Peyer's patch (tissue), 4 donors: ENCODE measurements at places on chromosomes 7 and 10.

- H3K27ac ChIP-seq = no peak overlapping the region
- no peaks in the 10 kb centered on the region for H3K4me1 ChIP-seq
- H3K27me3 ChIP-seq = no peaks in the 10 kb centered on the region
Observed at GRCh38 chr10:96053985-96054384, 10.6 kb downstream of the CCNJ start.

- H3K4me1 ChIP-seq = peaks cover 13% of the 10 kb centered on the region
- no peaks in the 10 kb centered on the region for H3K27me3 ChIP-seq
- H3K4me3 ChIP-seq = peak overlapping the region; percentile 20
- peak overlapping the region; percentile 72 for H3K27ac ChIP-seq
Observed at GRCh38 chr10:11178606-11179515, 161.2 kb downstream of the CELF2 start.

DNA sequence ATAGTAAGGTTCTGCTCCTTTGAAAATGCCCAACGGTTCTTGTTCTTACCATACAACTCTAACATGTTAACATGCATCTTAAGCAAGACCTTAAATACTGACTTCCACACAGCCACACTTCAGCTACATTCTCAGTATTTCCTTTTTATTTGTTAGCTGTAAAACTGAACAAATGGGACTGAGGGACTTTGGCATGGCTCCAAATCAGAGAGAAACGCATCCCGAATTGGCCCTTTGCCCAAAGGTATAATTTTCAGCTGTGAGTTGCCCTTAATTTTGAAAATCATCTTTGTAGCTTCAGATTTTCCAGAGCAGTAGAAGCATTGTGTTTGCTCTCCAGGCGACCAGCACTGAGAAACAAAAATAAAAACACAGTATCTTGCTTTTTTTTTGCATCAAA is 56.4 kb downstream of the NEUROD6 start:
- H3K36me3 ChIP-seq = no peaks in the 10 kb centered on the region
- DNase-seq = no peak
- H3K4me3 ChIP-seq = no peak overlapping the region

- no peak overlapping the region for H3K4me3 ChIP-seq
- H3K27ac ChIP-seq = no peak overlapping the region
- H3K27me3 ChIP-seq = no peaks in the 10 kb centered on the region
- no peaks in the 10 kb centered on the region for H3K36me3 ChIP-seq
Observed at GRCh38 chr10:52121688-52122087, 192.4 kb upstream of the DKK1 start.

GRCh38 chr10:120285408-120285807 is 171.6 kb upstream of the PLPP4 start:
- no peak overlapping the region for H3K27ac ChIP-seq
- no peak overlapping the region for H3K4me3 ChIP-seq
- no peaks in the 10 kb centered on the region for H3K4me1 ChIP-seq
- H3K36me3 ChIP-seq = no peaks in the 10 kb centered on the region
- no peak for DNase-seq

- H3K4me3 ChIP-seq = no peak overlapping the region
- no peaks in the 10 kb centered on the region for H3K36me3 ChIP-seq
- H3K4me1 ChIP-seq = peaks cover 22% of the 10 kb centered on the region
- no peaks in the 10 kb centered on the region for H3K27me3 ChIP-seq
- H3K27ac ChIP-seq = no peak overlapping the region
Observed at GRCh38 chr10:93417266-93417665, 64.9 kb downstream of the MYOF start.

DNA sequence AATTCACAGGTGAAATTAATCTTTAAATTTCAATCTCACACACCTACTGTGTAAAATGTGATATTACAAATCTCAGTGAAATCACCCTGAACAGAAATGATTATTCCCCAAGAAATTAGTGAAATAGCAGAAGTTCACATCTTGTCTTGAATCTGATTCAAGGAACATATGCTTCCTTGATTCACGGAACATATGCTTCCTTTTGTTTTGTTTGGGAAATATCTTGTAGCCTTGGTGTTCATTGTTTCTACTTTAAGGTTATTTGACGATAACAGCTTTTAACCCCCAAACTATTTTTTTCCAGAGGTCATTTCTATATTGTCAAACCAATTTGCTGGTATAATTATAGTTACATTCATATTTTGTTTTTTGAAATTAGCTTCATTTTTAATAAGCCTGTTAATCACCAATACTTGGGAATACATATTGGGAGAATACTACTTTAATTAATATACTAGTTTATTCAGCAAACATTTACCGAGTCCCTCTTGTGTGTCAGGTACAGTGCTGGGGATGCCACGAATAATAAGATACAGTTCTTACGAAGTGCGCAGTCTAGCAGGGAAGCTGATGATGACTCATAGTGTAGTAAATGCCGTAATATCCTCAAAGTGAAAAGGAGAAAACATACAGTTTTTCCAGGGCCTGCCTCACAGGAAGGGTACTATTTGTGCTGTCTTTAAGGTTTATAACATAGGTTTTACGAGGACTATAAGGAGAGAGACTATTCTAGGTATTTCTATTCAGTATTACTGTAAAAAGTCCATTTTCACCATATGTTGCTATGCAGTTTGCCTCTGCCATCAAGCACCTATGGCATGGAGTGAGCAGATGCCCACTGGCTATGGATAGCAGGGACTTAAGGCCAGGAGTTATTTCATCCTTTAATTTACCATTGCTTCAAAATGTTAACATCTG is 32.5 kb downstream of the PRKAR2B start:
- H3K36me3 ChIP-seq = no peaks in the 10 kb centered on the region
- H3K27ac ChIP-seq = no peak overlapping the region
- H3K4me1 ChIP-seq = no peaks in the 10 kb centered on the region

- H3K27me3 ChIP-seq = no peaks in the 10 kb centered on the region
- H3K27ac ChIP-seq = no peak overlapping the region
- no peaks in the 10 kb centered on the region for H3K36me3 ChIP-seq
- no peak for DNase-seq
- H3K4me3 ChIP-seq = no peak overlapping the region
Observed at GRCh38 chr7:1361016-1361755, 98.1 kb downstream of the MICALL2 start.

GRCh38 chr7:156942708-156943090 is 6.8 kb upstream of the NOM1 start:
- no peaks in the 10 kb centered on the region for H3K36me3 ChIP-seq
- H3K4me1 ChIP-seq = no peaks in the 10 kb centered on the region
- H3K27me3 ChIP-seq = no peaks in the 10 kb centered on the region
- no peak overlapping the region for H3K27ac ChIP-seq

GRCh38 chr10:52027055-52027705 is 286.9 kb upstream of the DKK1 start:
- H3K27ac ChIP-seq = no peak overlapping the region
- H3K27me3 ChIP-seq = no peaks in the 10 kb centered on the region
- no peaks in the 10 kb centered on the region for H3K36me3 ChIP-seq
- DNase-seq = no peak
- H3K4me1 ChIP-seq = no peaks in the 10 kb centered on the region

- H3K27me3 ChIP-seq = no peaks in the 10 kb centered on the region
- no peak overlapping the region for H3K4me3 ChIP-seq
- no peak for DNase-seq
- no peak overlapping the region for H3K27ac ChIP-seq
Observed at GRCh38 chr10:77309092-77309491, 328.5 kb downstream of the KCNMA1 start.

DNA sequence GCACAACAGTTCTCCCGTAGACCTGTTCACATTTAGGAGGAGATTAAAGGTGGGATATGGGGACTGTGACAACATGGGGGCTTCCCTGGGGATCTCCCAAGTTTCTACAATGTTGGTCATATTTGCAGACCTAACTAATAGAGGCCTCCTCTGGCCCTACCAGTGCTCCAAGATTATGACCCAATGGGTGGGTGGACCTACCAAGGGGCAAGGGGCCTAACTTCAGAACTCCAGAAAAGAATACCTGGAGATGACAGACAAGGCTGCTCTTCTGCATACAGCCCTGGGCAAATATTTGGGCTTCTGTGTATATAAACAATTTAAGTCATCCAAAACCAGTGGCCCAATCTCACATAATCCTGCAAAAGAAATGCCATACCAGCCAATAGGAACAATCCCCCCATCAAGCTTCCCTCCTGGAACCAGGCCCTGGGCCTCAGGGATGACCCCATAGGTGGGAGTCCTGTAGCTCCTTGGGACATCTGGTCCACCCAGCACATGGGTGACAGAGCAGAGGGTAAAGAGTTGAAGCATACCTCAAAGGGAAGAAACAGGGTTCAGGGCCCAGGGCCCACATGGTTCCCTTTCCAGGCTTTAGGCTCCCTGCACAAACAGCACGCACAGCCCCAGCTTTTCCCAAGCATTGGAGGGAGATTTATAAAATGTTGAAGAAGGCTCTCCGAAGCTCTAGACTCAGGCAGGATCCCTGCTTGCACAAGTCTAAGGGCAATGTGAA is 86.1 kb upstream of the CHST15 start:
- no peak overlapping the region for H3K4me3 ChIP-seq
- no peak overlapping the region for H3K27ac ChIP-seq
- DNase-seq = no peak
- H3K36me3 ChIP-seq = no peaks in the 10 kb centered on the region

- H3K27ac ChIP-seq = no peak overlapping the region
- H3K27me3 ChIP-seq = no peaks in the 10 kb centered on the region
- DNase-seq = no peak
- H3K36me3 ChIP-seq = no peaks in the 10 kb centered on the region
Observed at GRCh38 chr10:43190775-43191174, 52.5 kb downstream of the CSGALNACT2 start.

- no peak for DNase-seq
- H3K4me1 ChIP-seq = no peaks in the 10 kb centered on the region
- no peaks in the 10 kb centered on the region for H3K27me3 ChIP-seq
- no peaks in the 10 kb centered on the region for H3K36me3 ChIP-seq
Observed at GRCh38 chr7:31917256-31917655, 153.0 kb downstream of the PDE1C start.
